ENCODE measurements at places on chromosomes 3 and 15.
A peak's percentile ranks its signal among the peaks of the same experiment; 100 is the strongest.

- no peak for DNase-seq
Measured at GRCh38 chr3:5332270-5332956, 144.9 kb downstream of the EDEM1 start.

GRCh38 chr15:52796753-52797520 lies 6.8 kb upstream of the ONECUT1 start:
- DNase-seq = no peak

- DNase-seq = no peak
Measured at GRCh38 chr15:25790000-25790660, 73.0 kb downstream of the ATP10A start.

DNA sequence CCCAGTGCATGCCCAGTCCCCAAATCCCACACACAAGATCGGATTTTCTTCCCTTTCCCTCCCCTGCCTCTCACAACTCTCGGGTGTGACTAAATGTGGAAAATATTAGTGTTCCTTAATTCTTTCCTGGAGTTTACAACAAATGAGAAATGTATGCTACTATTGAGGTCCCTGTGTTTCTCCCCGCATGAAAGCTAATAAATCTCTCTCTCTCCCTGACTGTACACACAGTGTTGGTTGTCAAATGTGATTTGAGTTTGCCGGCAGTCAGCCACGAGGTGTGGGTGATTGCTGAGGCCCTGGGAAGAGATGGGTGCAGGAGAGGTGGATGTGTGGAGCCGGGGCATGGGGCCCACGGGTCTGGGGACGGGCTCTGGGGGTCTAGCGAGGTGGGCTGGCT lies 161.4 kb upstream of the IQSEC1 start:
- DNase-seq = no peak

DNA sequence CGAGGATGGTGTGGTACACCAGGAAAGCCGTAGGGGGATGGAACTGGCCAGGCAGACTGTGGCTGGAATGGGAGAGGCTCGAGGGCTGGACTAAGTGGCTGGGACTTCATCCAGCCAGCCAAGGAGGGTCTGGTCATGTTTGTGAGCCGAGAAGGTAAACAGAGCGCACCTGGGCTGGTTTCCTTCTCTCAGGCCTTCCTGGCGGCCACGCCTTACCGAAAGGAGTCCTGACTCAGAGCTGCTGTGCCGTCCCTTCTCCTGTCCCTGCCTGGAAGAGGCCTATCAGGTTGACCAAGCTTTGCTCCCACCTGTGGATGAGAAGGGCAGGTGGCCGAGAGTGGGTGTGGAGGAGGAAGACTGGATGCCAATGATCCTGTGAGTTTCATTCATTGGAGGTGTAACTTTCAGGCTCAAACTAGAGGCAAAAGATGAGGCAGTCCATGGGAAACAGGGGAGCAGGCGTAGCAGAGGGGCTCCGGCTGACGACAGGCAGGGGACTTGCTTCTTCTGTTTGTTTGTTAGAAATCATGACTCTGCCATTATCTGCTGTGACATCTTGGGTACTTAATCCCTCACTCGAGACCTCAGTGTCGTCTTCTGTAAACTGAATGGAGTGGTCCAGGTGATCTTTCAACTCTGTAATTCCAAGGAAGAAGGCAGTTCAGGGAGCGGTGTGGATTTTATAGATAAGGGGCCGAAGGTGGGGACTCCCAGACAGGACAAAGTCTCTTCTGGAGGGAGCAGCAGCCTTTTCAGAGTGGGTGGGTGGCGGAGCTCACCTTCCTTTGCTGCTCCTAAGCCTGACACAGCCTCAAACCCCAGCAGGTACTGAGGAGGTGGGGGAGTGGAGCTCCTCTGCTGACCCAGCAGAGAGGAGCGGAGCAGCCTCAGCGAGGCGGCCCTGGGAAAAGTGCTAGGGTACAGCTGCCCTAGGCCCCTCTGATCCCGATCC lies 71.8 kb upstream of the GATM start:
- DNase-seq = no peak

DNA sequence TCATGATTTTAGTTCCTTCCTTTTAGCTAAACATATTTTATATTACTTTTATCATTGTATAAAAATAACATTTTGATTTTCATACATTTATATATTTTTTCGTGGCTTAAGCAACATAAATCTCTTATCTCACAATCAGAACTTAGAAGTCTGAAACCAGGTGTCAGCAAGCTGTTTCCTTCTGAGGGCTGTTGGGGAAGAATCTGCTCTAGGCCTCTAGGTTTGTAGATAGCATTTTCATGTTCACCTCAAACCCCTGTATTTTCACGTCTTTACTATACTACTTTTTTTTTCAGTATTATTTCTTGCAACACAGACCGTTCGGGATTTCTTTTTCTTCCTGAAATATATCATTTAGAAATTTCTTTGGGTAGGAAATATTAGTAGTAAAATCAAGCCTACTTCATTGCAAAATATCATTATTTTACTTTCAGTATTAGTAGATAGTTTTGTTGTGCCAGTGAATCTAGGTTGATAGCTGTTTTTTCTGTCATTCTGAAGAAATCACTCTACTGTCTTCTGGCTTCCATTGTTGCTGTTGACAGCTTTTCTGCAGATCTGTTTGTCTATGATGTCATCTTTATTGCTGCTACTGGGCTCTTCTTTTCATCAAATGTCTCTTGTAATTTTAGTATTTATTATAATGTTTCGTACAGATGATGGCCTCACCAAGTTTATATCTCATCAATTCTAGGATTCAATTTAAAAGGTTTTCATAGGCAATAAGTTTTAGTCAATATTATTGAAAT lies 756.3 kb downstream of the VGLL3 start:
- DNase-seq = no peak

DNA sequence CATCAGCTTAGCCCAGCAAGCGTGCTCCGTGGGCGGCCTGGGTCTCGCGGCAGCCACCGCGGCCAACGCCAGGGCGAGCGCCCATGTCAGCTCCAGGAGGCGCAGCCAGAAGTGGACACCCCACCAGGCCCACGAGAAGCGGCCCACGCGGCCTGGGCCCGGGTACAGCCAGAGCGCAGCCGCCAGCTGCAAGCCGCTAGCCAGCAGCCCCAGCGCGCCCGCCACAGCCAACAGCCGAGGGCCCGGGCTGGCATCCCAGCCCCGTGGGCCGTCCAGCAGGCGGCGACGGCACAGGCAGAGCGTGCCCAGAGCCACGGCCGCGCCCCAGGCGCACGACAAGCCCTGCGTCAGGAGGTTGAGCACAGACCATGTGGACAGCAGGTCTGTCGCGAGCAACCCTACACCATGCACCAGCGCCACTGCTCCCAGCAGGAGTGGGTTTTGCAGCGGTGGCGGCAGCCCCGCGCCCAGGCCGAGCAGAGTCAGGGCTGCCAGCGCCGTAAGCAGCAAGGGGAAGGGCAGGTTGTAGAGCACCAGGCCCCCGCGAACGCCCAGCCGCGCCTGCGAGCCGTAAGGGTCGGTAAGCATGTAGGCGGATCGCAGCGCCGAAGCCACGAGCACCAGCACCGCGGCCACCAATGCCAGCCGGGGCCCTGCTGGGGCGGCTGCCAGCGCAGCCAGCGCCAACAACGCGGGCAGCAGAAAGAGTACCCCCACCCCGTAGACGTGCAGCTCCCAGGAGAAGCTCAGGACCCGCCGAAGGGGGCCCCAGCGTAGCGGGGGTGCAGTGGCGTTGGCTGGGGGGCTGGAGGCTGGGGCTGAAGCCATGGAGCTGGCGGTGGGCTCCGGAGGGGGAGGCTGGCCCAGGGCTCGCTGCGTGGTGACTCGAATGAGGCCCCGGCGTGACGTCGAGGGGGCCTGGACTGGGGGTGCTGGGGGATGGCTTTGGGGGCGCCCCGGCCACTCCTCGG lies 4.9 kb downstream of the PRRT3 start:
- peak; percentile 88 for DNase-seq

DNA sequence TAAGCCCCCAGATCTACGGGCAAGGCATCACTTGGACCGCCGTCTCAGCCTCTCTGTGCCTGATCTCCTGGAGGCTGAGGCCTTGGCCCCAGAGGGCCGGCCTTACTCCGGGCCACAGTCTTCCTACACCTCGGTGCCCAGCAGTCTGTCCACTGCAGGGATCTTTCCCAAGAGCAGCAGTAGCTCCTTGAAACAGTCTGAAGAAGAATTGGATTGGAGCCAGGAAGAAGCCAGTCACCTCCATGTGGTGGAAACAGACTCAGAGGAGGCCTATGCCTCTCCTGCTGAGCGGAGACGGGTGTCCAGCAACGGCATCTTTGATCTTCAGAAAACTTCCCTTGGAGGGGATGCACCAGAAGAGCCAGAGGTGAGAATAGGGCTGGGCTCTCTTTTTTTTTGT lies 67.0 kb downstream of the MCTP2 start:
- peak; percentile 80 for DNase-seq

DNA sequence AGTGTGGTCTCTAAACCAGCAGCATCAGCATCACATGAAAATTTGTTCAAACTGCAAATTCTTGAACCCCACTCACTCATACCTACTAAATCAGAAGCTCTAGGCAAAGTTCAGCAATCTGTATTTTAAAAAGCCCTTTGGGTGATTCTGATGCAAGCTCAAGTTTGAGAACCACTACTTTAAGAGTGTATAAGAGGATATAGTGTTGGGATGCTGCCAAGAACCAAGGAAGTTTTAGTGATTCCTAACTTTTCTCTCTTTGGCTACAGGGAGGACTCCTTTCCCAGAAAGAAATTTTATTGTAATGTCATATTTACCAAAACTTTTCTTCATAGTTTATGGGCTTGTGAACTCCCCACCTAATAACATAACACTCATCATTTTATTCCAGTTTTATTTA lies 422.2 kb downstream of the TBC1D5 start:
- DNase-seq = peak; percentile 2

DNA sequence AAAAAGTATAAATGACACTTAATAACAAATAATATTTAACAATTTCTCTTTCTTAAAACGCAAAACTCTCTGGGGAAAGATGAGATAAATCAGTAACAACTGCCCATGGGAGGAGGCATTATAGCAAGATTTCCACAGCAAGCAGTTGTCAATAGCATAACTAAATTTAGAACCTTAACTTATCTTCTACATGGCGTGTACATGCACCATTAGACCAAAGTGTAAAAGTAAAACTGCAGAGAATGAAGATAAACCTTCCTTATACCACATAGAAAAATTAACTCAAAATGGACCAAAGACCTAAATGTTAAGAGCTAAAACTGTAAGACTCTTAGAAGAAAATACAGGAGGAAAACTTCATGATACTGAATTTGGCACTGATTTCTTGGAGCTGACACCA lies 39.9 kb downstream of the MYO5A start:
- DNase-seq = no peak

DNA sequence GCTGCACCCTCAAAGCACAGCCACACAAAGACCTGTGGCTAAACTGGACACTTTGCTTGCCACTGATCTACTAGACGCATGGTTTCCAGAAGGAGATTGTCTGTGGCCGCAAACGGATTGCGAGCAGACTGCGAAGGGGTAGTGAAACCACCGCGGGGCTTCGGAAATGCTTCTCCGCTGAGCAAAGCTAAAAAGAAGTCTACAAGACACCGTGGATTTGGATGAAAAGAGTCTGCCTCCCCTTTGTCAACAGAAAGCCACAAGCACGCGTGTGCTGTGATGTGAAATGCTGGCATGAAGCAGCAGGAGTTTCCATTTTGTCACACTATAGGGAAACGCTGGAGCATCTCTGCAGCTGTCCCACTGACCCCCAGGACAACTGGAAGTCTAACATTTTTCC lies 63.0 kb downstream of the TMEM44 start:
- no peak for DNase-seq

DNA sequence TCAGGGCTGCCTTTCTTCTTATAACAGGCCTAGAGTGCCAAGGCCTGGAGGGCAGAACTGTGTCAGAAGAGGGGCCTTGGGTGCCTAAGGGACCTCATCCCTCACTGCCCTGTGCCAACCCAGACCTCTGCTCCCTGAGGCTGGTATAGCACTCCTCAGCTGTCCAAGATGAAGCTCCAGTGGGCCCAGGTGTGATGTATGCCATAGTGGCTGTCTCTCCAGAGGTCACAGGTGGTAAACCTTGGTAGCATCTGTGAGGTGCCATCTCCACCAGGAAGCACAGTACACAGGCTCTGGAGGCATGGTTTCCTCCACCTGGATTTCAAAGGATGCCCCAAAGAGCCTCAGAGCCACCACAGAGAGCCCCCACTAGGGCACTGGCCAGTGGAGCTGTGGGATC lies 12.3 kb upstream of the KLHL40 start:
- no peak for DNase-seq

DNA sequence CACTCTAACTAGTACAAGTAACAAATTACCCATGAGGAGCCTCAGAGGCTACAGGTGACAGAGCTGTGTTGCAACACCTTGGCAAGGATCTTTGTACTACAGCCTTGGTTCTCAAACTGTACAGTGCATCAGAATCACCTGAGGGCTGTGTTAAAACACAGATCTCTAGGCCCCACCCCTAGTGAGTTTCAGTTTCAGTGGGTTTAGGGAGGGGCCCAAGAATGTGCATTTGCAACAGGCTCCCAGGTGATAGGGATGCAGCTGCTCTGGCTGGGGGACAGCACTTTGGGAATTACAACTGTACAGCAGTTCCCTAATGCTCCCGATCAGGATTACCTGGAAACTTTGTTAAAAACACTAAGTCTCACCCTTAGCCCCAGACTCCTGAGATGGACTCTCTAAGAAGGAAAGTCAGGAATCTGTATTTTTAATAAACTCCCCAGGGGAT lies 66.1 kb upstream of the NR2F2 start:
- DNase-seq = no peak

- peak; percentile 63 for DNase-seq
Measured at GRCh38 chr3:141913150-141913811, 36.8 kb downstream of the ATP1B3 start.

DNA sequence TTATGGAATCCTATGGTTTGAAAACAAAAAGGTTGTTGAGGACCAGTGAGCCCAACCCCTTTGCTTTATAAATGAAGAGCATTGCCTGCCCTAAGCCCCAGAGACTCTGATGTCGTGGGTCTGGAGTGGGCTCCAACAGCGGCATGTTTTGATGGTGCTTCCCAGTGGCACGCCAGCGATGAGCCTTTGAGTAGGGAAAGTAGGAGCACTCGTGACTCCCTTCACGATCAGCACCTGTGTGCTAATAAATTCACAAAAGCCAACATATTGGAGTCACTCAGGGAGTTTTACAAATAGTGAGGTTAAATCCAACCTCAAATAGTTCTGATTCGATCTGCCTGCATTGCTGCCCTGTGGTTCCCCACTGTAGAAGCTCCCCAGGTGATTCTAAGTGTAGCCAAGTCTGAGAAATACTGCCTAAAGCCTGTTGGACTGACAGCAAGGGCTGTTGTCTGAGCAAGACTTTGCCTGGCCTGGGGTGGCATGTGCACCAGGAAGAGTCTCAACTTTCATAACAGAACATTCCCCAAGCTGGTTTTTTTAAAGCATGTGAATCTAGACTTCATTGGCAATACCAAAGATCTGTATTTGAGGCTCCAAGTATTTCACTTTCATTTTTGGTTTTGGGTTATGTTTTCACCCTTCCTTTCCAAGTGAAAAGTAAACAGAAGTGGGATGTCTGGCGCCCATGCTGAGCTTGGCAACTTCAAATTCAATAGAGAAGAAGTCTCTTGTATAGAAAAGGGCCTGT lies 9.9 kb downstream of the CCR5 start:
- DNase-seq = peak; percentile 46
